Hepatocyte (in vitro differentiated cells): ENCODE measurements at places on chromosomes 4 and X.

DNA sequence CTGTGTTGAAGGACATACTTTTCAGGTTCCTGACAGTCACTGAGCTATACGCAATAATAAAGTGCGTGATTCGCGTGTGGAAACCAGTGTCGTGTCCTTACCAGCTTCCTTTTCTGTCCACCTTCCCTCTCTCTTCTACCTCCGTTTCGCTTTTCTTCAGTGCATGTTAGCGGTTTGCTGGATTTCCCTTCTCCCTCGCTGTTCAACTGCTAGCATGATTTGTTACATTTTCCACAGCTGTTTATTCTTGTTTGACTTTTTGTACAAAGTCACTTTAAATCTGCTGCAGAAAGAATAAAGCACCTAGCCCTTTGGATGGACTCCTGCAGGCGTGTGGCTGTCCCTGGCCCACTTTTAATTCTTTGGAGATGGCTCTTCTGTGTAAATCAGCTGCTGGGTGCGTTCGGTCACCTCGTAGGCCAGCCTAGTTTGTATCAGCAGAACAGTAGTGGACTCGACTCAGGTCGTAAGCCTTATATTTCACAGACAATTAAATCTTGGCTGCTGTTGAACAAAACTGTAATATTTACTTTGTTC, 8.9 kb upstream of the HAND2 start:
- DNase-seq = no peak

DNA sequence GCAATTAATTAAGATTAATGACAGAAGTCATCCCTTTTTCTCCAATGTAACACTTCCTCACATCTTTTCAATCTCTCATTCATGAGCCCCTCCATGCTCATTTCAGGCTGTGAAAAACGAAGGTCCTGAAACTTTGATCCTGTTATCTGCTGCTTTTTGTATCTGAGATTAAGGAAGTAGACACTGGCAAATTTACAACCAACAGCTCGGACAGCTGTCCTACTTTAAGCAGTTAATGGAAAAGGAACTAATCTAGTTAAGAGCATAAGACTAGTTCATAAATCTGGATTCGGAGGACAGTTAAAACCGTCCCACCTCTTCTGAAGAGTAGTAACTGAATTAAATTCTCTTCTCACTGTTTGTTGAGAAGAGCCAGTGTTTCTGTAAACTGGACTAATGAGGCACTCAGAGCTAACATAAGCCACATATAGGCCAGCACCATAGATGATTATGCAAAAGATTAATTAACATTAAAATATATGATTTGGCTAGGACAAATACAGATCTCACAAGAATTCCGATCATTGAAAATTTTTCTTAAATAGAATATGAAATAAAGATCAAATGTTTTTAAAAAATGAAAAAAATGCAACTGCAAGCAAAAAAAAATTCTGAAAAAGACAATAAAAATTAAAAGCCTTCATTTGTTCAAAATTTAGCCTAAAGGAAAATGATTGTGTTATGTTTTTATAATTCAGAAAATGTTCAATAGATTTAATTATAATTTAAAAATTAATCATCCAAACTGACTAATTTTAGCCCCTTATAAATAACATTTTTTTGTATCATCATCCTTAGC, 114.4 kb downstream of the ANTXR2 start:
- no peak for DNase-seq

GRCh38 chr4:144213371-144213770, 72.9 kb upstream of the GYPA start:
- no peak for DNase-seq

DNA sequence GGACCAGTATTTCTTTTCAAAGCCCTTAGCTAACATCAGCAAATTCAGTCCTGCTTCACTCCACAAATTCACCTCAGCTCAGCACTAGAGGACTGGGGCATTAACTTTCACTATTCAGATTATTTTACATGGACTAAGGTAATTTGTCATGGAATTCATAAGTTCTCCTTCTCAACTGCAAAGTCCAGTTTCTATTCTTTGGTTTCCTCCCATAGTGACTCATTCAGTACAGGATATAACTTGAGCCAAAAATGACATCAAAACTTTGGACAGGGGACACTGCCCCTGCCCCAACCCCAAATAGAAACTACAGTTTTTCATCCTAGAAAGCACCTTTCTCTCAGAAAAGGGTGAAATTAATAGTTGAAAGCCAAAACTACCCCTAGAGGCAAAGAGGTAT, 52.7 kb downstream of the COX7B2 start:
- DNase-seq = no peak

DNA sequence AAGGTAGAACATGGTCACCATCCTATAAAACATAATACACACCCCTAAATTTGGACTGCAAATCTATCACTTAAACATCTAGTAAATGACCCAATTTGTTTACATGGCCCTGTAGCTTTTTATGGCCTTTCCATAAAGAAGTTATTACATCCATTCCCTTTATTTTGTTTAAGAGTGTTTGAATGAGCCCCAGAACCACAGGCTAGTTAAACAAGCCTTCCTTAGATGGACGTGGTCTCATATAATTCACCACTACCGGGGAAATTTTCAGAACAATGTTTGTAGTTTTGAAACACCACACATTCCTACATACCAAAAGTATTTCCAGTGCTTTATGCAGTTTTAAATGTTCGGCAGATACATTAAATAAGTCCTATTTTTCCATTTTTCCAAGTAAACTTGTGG, 12.3 kb downstream of the PDGFC start:
- DNase-seq = no peak

DNA sequence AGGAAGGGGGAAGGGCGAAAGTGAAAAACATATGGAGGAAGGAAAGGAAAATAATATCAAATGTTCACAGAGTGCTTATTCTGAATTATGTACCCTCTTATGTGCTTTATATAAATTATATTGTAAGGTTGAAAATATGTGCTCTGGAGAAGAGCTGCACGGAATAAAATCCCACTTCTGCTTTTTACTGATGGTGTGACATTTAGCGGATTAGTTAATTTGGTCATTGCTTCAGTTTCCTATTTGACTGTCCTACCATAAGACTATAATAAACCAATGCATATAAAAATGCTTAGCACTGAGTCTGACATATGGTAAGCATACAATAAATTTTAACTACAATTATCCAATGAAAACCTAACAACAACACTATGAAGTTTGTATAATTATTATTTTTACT, 86.2 kb downstream of the NPFFR2 start:
- DNase-seq = no peak

GRCh38 chrX:13009273-13009672, 34.4 kb downstream of the TMSB4X start:
- no peak for DNase-seq

GRCh38 chrX:51568586-51568985, 50.1 kb downstream of the CENPVL3 start:
- no peak for DNase-seq

DNA sequence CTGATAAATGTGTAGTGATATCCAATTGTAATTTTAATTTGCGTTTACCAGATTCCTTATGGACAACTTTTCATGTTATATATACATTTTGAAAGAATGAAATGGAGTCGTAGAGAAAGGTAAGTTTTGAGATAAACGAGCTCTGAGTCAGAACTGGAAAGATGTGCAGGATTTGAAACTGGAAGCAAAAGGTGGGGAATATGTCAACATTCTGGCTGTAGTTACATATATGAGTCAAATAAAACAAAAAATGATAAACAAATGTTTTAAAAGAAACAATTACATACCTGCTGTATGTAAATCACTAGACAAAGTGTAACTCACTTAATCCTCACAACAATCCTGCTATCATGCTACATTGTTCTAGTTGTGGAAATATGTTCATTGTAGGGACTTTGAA, 84.0 kb downstream of the LPAR4 start:
- no peak for DNase-seq

DNA sequence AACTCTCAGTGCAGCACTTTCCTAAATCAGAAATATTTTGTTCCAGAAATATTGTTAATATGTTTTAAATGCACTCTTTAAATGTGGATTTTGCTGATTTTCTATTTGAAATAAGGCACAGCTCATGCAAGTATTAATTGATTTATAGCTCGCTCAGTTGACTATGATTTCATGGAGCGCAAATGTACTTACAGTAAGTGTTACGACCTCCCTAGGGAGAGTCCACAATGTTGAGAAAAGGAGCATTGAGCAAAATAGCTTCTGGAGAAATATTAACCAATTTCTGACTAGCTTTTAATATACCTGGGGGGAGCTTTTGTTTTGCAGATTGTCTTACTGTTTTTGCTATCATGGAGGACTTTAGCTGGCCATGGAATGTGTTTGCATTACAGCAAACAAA, 1687.5 kb downstream of the STIM2 start:
- no peak for DNase-seq

DNA sequence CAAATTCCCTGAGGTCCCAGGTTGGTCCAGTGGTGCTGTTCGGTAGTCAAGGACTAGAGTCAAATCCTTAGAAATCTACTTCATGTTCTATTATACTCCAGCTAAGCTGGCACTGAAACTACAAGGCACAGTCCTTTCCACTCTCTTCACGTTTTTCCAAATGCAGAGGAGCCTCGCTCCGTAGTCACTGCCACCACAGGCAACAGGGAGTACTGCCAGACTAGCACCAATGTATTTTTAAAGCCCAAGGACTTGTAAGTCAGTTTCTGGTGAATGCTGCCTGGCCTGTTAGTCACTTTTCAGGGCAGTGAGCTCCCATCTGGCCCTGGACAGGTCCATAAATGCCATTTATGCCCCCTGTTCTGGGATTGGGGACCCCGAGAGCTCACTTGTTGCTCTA, 323.5 kb downstream of the FAM47A start:
- DNase-seq = no peak

DNA sequence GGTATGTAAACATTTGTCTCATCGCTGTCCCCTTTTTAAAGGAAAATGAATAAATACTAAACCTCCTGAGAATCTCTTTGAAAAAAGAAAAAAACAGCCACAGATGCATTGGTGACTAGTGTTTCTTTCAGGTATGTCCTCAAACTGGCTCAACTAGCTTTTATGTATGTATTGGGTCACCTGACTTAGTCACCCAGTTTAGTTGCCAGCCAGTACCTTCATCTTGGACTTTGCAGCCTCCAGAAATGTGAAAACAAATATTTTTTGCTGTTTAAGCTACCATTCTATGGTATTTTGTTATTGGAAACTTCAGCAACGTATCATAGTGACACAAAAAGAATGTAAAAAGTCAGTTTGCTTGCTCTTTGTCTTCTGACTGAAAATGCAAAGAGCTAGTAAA, 1263.5 kb downstream of the FAM133A start:
- DNase-seq = peak; percentile 16

DNA sequence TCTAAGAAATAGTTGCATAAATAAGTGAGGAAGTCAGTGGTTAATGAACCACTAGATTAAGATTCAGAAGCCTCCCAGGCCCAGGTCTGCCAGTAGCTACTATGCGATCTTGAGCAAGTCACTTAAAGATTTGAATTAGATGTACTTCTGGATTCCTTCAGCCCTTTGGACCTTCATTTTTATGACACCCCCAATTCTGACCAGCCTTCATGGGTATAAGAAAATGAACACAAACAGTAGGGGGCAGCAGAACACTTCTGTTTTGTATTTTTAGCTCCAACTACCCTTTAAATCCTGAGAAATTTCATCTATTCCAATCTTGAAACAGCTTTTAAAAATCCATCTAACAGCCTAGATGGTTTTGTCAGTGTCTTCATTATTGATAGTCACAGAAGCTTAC, 19.0 kb downstream of the TMEM47 start:
- DNase-seq = peak; percentile 80

GRCh38 chr4:57719456-57719855, 609.3 kb upstream of the IGFBP7 start:
- no peak for DNase-seq

DNA sequence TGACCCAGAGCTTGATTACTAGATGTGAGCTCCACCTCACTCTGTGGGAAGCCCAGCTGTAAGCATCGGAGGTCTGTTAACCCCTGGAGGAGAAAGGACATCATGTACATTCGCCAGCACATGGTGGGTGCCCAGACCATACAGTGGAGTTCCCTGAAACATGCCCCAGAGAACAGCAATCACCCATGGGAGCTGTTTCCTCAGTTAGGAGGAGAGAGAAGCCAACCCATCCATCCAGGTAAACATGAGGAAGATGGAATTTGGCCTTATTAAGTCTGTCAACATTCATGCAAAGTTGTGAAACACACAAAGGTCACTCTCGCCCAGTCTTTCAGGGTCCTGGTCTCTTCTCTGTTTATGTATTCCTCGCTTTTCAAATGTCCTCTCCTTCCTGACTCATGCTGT, 354.7 kb downstream of the ANK2 start:
- peak; percentile 60 for DNase-seq

DNA sequence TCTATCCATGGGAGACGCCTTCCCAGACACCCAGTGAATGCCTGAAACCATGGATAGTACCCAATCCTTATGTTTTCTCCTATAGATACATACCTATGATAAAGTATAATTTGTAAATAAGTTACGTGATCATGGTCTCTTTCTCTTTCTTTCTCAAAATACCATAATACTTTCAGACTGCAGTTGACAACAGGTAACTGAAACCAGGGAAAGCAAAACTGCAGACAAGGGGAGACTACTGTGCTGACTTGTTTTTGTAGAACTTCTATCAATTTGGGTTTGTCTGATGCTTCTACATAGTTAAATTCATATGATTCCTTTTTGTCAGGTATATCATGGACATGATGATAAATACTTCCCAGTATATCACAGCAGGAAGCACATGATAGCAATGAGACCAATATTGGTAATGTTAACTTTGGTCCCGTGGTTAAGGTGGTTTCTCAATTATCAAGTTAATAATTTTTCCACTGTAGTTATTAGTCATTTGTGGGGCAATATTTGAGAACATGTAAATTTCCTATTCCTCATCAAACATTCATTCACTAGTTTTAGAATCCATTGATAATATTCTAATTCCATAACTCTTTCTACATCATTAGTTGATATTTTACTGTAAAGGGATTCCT, 298.0 kb upstream of the TET2 start:
- no peak for DNase-seq

GRCh38 chr4:172155838-172156345, 342.7 kb downstream of the GALNTL6 start:
- no peak for DNase-seq

DNA sequence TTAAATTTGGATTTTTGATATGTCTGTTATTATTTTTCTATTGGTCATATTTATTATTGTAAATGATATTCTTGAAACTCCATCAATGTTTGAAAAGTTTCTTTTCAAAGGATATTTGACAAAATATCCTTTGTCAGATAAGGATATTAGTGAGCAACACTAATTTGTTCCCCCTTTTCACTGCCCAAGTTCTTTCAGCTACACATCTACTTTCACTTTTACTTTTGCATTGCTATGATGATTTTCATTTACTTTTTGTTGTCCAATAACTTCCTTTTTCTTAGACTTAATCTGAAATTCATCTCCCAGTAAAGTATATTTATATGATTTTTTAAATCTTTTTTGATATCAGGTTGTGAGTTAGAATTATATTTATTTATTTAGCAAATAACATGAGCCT, 542.3 kb upstream of the ADGRL3 start:
- DNase-seq = no peak

- peak; percentile 18 for DNase-seq
These were observed 133.5 kb upstream of the NDST3 start for GRCh38 chr4:117900832-117901231.

- DNase-seq = no peak
These were observed 38.1 kb downstream of the KDR start for GRCh38 chr4:55087009-55087912.

GRCh38 chrX:48492293-48492910, 16.4 kb upstream of the PORCN start:
- DNase-seq = no peak
